NCI-H446 treated with DMSO at 0.1 percent for 48 hours (cell line): ENCODE measurements at places on chromosomes 16 and 17.

- no peak for DNase-seq
Measured at GRCh38 chr17:57284583-57284982, 28.3 kb downstream of the MSI2 start.

DNA sequence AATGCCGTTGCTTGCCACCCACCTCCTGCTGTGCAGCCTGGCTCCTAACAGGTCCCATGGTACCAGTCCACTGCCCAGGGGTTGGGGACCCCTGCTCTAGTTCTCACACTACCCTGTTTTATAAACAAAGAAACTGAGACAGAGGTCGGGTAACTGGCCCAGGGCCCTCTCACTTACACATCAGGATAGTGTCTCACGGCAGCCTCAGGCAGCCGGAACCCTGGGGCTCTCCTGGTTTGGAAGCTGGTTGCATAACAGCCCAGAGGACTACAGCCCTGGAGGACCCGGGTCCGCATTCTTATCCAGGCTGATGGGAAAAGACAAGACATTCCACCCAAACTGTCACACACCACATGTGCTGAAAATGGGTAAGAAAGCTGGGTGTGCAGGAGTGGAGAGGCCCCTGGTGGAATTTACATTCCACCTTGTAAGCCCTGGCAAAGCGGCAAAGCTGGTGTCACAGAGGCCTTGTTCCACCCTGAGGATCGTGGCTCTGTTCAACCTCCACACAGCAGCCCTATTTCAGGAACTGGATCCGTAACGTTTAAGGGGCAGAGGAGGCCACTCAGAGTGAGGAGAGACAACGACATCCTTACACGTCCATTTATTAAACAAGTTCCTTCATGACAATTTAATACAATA is 9.8 kb downstream of the CMTM3 start:
- DNase-seq, result no peak

- no peak for DNase-seq
Measured at GRCh38 chr16:23724096-23724784, 11.2 kb upstream of the ERN2 start.

- no peak for DNase-seq
Measured at GRCh38 chr17:78176548-78177025, 8.2 kb downstream of the SYNGR2 start.

- DNase-seq, result peak; percentile 60
Measured at GRCh38 chr17:77441130-77441920, 300.6 kb downstream of the SEC14L1 start.

GRCh38 chr17:4110152-4110551 is 32.7 kb downstream of the ZZEF1 start:
- no peak for DNase-seq
